Cardiac muscle cell (in vitro differentiated cells and primary cell): ENCODE measurements at places on chromosomes 2 and 18.

GRCh38 chr2:230267059-230267458 is 41.5 kb downstream of the SP140 start:
- DNase-seq, result no peak

- no peak for DNase-seq
Observed at GRCh38 chr2:136323935-136324334, 206.0 kb upstream of the CXCR4 start.

GRCh38 chr2:31328026-31328425 is 86.5 kb downstream of the XDH start:
- no peak for DNase-seq

- DNase-seq, result no peak
Observed at GRCh38 chr2:28435814-28436351, 43.2 kb downstream of the FOSL2 start.

GRCh38 chr2:18214936-18215335 is 336.5 kb downstream of the KCNS3 start:
- no peak for DNase-seq

GRCh38 chr2:43136011-43136799 is 90.2 kb downstream of the ZFP36L2 start:
- DNase-seq, result no peak

GRCh38 chr2:190482451-190482850 is 52.1 kb downstream of the NEMP2 start:
- peak; percentile 35 for DNase-seq

GRCh38 chr2:56185101-56185581 is 1.4 kb downstream of the CCDC85A start:
- peak; percentile 33 for DNase-seq

GRCh38 chr2:134177351-134177931 is 76.4 kb upstream of the MGAT5 start:
- no peak for DNase-seq

GRCh38 chr2:6831229-6831628 is 34.5 kb downstream of the CMPK2 start:
- no peak for DNase-seq

DNA sequence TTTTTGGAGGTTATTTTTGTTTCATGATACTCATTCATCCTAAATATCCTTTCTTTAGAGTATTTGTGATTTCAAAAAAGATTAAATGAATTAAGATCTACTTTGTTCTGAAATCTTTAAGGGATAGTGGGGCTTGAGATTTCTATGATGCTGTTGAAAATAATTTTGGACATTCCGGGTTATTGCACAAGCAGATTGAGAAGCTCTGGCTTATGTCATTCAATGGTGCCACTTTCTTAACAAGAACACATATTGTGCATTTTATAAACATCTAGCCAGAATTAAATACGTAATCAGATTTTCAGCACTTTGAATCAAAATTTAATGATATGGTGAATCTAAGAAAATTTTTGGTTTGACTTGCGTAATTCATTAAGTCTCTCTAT is 207.7 kb upstream of the COL3A1 start:
- no peak for DNase-seq

DNA sequence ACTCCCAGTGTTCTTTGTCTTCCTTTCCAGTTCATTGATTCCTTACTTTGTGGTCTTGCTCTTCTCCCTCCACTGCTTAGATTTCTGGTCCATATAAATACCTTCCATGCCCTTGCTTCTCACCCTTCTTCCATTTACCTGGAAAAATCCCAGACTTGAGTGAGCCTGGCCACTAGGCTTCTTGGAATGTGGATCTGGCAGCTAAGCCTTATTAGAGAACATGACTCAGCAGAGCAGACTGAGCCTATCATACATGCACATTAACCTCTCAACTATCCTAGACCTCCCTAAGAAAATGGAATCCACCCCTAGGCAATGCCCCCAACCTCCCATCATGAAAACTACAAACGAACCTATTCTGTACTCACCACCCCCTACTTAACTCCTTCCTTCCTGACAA is 127.7 kb downstream of the RHBDD1 start:
- DNase-seq, result no peak

GRCh38 chr2:43333101-43333655 is 106.8 kb upstream of the ZFP36L2 start:
- peak; percentile 24 for DNase-seq

- no peak for DNase-seq
Observed at GRCh38 chr2:51612387-51612786, 580.5 kb upstream of the NRXN1 start.

DNA sequence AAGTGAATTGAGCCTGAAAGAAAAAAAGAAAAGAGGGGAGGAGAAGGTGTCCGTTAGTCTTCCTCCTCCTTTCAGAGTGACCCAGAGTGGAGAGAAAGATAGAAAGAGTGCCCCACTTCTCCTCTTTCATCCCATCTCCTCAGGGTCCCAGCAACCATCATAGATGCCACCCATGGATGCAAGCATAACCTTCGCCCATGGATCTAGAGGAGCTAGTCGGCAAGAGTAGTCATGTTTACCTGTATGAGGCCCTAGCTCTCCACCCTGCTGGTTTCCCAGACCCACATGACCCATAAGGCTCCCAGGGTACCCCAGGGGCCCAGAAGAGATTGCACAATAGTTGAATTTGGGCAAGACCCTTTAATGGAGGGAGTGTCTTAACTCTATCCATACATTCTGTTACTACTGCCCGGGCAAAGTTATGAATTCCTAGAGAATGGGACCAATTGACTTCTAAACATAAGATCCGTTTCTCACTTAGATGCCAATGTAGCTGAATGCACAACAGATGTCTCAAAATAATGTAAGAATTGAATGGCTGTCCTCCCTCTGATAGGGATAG is 56.1 kb upstream of the CDCA7 start:
- DNase-seq, result no peak

DNA sequence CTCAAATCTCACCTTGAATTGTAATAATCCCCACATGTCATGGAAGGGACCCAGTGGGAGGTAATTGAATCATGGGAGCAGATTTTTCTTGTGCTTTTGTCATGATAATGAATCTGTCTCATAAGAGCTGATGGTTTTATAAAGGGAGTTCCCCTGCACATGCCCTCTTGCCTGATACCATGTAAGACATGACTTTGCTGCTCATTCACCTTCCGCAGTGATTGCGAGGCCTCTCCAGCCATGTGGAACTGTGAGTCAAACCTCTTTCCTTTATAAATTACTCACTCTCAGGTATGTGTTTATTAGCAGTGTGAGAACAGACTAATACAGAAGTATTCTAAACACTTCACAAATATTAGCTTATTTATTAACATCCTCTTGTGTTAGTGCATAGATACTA is 516.7 kb downstream of the LRRTM4 start:
- DNase-seq, result no peak

- DNase-seq, result no peak
Observed at GRCh38 chr18:49006641-49007454, 56.1 kb upstream of the SMAD7 start.

GRCh38 chr2:142758973-142759372 is 118.5 kb upstream of the KYNU start:
- DNase-seq, result no peak

- no peak for DNase-seq
Observed at GRCh38 chr18:78659748-78660147, 319.9 kb upstream of the SALL3 start.

DNA sequence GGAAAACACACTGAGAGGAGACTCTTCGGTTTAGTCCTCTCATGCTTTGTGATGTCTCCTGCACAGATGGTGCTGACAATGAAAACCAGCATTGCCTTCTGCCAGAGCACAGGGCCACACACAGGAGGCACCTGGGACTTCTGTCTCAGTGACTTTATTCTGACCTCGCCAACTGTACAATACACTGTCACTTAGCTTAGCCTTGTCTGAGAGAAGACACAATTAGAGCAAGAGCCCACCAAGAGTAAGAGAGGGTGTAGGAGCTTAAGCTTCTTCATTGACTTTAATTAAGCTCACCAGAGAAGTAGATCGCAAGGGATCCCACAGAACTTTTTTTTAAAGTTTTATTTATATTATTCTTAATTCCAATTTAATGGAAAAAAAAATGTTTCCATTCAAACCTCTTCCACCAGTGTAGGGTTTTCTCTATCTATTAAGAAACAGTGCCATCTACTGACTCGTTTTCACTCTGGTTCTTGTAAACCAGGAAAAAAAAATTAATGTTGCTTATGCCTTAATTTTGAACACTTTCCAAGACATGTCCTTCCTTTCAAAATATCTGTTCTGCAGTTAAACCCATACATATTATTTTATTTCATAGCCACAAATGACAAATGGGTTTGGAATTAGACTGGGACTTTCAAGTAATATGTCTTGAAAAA is 42.4 kb upstream of the DDX18 start:
- peak; percentile 45 for DNase-seq

- no peak for DNase-seq
Observed at GRCh38 chr2:129772190-129772579, 207.3 kb upstream of the RAB6C start.

GRCh38 chr2:159139216-159139933 is 147.1 kb downstream of the WDSUB1 start:
- DNase-seq, result no peak

DNA sequence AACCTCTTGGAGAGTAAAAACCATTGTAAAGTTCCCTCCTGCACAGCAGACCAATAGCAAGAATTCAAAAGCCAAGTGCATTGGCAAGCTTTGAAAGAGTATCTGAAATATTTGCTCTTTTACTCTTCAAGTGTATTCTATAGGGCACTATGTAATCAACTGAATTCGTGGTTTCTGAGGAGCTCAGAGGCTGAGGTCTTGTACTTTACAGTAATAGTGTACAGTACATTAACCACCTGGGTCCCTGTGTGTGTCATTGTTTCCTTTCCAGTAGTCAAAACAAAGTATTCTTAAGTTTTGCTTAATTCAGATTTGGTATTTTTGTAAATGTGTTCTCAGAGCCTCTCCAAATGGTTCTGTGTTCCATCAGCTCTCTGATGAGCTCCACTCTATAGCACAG is 769.7 kb downstream of the LRRTM4 start:
- DNase-seq, result no peak

GRCh38 chr2:1621041-1621440 is 123.3 kb downstream of the PXDN start:
- no peak for DNase-seq

GRCh38 chr2:211837706-211838105 is 700.9 kb downstream of the ERBB4 start:
- DNase-seq, result no peak

- no peak for DNase-seq
Observed at GRCh38 chr2:231182513-231182899, 15.9 kb upstream of the ARMC9 start.

DNA sequence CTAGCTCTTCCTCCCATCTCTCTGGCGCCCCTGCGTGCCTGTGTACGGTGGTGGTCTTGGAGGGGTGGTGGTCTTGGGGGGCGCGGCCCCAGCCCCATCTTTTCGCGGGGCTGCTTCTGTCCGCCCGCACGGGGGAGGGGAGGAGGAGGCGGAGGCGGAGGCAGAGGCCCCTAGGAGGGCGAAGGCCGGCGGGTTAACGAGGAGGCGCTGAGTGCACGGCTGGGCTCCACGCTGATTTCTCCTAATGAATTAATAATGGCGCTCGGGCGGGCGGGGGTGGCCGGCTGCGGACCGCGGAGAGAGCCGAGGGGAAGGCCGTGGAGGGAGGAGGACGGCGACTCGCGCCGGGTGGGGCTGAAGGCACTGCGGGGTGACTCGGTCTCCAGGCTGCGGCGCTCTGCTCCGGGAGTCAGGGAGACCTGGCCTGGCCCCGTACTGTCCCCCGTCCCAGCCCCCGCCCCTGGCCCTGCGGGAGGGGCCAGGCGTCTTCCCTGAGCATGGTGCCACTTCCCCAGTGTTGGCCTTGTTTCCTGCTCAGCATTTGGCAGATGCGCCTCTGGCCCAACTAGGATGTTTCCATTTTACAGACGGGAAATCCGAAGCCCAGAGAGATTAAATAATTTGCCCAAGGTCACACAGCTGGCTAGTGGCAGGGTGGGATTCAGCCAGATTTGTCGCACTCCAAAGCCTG is 6.0 kb downstream of the GAREM2 start:
- peak; percentile 26 for DNase-seq

- no peak for DNase-seq
Observed at GRCh38 chr2:47079515-47080412, 75.3 kb downstream of the STPG4 start.

- no peak for DNase-seq
Observed at GRCh38 chr2:191895743-191896142, 48.9 kb upstream of the CAVIN2 start.

- DNase-seq, result no peak
Observed at GRCh38 chr2:157868993-157869392, 7.1 kb downstream of the ACVR1 start.

GRCh38 chr2:160570376-160570775 is 76.8 kb upstream of the RBMS1 start:
- no peak for DNase-seq

GRCh38 chr2:191245046-191245868 is at the start of gene MYO1B:
TSS of gene MYO1B (plus strand) at chr2:191245404. CDS start at chr2:191276896, 31,492 bp downstream.
- peak; percentile 90 for DNase-seq

DNA sequence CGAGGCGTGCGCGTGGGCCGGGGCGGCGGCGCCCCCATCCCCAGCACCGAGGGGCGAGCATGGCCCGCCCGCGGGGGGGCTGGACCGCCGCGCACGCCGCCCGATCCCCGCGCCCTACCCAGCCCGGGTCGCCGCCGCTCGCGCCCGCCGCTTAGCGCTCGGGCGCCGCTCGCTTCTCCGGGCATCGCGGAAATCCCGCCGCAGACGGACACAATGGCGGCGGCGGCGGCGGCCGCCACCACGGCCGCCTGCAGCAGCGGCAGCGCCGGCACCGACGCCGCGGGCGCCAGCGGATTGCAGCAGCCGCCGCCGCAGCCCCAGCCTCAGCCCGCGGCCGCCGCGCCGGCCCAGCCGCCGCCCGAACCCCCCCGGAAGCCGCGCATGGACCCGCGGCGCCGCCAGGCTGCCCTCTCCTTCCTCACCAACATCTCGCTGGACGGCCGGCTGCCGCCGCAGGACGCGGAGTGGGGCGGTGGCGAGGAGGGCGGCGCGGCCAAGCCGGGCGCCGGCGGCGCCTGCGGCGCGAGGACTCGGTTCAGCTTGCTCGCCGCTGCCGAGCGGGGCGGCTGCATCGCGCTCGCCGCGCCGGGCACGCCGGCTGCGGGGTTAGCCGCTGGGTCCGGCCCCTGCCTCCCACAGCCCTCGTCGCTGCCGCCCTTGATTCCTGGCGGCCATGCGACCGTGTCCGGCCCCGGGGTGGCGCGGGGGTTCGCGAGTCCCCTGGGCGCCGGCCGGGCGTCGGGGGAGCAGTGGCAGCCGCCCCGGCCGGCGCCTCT is 453 bp downstream of the CABLES1 start:
- DNase-seq, result peak; percentile 63

- DNase-seq, result no peak
Observed at GRCh38 chr2:102506743-102507142, 33.7 kb downstream of the SLC9A4 start.

GRCh38 chr18:70355620-70356385 is 67.0 kb downstream of the SOCS6 start:
- no peak for DNase-seq
